ENCODE measurements at places on chromosomes 5 and 9.
A peak's percentile ranks its signal among the peaks of the same experiment; 100 is the strongest.

DNA sequence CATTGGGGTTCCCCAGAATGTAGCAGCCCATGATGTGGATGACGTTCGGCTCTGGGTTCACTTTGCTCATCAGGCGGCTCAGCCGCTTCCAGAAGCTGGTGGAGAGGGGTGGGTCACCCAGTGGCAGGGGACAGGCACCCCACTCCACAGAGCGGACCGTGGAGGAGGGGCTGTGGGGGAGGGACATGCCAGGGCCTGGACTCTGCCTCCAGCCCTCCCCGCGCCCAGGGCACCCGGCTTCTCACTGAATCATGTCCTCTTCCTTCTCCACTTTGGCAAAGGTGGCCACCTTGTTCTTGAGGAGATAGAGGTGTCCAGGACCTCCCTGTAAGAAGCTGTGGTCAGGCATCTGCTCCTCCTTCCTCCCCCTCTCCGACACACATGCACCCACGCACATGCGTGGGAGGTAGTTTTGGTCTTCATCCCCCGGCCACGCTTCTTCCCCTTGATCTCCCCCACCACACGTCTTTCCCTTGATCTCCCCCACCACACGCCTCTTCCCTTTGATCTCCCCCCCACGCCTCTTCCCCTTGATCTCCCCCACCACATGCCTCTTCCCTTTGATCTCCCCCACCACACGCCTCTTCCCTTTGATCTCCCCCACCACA lies 8.9 kb upstream of the ENTPD8 start:
- peak; percentile 76 for DNase-seq

- DNase-seq, result no peak
Observed at GRCh38 chr5:67515020-67515689, 318.6 kb upstream of the CD180 start.

DNA sequence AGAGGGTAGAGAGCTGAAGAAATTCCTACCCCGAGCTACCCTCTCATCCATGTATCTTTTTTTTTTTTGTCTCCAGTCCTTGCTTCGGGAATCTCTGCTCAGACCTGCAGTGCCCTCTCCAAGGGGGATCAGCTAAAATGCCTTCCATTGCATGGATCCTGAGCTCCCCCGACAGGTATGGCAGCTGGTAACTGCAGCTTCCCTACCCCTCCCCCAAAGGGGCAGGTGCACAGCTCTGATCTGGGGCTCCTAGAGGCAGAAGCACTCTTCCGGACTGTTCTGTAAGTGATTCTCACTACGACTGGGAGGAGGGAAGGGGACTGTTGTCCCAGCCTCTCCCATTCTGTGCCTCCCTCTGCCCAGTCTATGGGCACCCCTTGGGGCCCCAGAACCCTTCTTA lies 169.6 kb downstream of the MELK start:
- no peak for DNase-seq

- no peak for DNase-seq
Observed at GRCh38 chr5:137365126-137365865, 133.8 kb downstream of the SPOCK1 start.

DNA sequence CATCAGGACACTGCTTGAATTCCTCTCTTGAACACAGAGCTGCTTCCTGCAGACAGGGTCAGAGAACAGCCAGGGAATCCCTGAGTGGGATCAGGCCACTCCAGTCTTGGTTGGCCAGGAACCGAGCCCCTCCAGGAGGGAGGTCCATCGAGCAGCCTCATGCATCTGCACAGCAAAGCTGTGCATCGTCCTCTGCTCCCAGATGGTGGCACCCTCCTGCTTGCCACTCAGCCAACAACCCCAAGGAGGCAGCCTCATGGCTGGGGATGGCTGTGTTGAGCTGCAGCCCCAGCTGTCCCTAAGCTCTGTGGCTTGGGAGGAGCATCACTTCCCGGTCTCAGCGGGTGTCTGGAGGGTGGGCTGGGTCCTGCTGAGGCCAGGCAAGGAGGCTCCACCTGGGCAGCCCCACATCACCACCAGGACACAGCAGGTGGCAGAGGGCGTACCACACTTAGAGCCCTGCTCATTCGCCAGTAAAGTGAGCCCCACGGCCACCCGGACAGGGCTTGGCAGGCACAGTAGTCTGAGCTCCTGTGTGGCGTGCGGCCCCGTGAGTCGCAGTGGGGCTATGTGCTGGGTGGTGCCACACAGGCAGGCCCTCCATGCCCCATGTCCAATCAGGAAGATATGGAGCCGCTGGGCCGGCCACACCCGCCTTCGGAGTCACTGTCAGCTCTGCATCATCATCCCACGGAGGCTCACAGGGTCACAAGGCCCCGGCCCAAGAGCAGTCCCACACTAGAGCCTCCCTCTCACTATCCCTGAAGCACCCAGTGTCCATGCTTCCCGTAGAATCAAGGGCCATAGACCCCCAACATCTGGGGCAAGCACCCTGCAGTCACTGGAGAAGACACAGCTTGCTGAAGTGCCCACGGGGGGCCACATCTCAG lies 11.9 kb downstream of the LPCAT1 start:
- no peak for DNase-seq

DNA sequence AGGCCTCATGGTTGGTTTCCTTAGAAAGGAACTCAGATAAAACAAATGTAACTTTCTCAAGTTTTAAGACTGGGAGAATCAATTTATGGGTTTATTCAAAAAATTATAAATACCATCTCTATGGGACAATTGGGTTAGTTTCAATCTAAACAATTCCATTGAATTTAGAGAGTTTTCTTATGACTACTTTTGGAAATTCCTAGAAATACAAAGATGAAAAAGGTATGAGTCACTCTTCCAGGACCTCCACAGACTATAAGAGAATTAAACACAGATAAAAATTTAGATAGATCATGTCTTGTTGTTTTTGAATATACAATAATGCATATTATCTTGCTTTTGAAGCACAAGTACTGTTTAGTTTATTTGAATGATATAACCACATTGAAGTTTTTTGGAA lies 188.7 kb downstream of the CHSY3 start:
- no peak for DNase-seq

GRCh38 chr5:103216137-103216536 lies 42.4 kb upstream of the MACIR start:
- no peak for DNase-seq

GRCh38 chr5:488241-488640 lies 36.0 kb downstream of the SLC9A3 start:
- no peak for DNase-seq

GRCh38 chr5:112276991-112277390 lies 142.1 kb downstream of the EPB41L4A start:
- DNase-seq, result no peak

GRCh38 chr9:136378170-136379002 lies 4.9 kb upstream of the CARD9 start:
- no peak for DNase-seq

DNA sequence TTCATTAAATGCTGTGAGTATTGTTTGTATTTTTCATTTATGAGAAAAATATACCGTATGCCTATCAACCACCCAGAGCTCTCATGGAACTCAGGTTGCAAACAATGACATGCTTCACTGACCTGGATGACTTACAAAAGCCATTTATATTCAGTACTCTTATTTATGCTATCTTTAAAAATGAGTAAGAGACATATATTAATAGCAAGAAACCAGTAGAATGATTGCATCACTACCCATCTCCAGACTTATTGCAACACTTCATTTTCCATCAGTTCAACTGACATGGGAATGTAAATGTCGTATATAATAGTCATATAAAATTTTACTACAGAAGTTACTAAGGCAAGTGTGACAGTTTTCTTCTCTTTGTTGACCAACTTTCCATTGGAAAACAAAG lies 69.1 kb downstream of the OTP start:
- DNase-seq, result no peak

- peak; percentile 19 for DNase-seq
Observed at GRCh38 chr9:117825609-117826347, 121.6 kb downstream of the TLR4 start.

DNA sequence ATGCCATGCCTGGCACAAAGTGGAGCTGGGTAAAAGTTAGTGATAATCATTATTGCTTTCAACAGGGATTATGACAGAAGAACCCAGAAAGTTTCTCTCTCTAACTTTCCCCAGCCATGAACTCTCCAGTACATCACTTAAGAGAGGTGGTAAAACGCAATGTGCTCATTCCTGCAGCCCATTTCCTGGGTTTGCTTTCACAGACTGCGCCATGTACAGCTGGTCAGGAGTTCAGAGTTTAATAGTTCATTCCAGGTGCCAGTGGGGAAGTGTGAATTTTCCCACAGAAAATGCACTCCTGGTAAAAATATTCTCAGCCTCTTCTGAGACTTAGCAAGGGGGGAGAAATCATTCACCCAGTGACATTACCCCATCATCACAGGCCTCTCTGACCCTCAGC lies 35.5 kb downstream of the ADAM19 start:
- DNase-seq, result no peak

- DNase-seq, result no peak
Observed at GRCh38 chr9:101587332-101588043, 7.3 kb downstream of the PPP3R2 start.

- no peak for DNase-seq
Observed at GRCh38 chr9:94511955-94512265, 43.0 kb upstream of the PCAT7 start.

DNA sequence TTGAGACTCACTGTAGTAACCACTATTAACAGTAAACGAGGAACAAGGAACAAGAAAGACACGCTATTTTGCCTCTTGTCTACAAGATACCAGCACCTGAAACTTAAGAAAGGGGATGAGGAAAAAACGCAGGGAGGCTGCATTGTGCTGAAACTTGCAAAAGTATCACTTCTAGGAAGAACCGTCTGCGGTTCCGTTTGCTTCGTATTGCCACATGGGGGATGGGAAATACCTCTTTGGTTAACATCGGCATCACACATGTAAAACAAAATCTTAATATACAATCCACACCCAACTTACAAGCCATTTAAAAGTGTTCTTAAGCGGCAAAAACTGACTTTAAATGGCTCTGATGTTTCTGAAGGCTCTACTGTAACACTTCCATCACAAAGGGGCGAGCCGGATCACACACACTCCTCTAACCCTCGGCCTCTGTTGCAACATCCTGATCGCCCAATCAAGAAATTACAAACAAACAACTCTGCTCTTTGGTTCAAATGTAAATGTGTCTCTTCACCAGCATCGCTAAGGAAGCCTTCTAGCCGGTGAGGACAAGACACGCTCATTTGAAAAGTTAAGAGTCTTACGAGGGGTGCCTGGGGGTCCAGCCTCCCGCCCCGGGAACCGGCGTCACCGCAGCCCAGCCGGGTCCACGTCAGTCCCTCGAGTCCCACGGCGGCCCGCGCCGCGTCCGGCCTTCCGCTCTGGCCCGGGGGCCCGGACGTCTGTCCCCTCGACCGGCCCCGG lies 621 bp downstream of the SEC16A start:
- DNase-seq, result peak; percentile 32

GRCh38 chr9:15764131-15764530 lies 211.3 kb downstream of the CCDC171 start:
- no peak for DNase-seq

- no peak for DNase-seq
Observed at GRCh38 chr9:92764381-92764987, at the start of gene BICD2. Gene BICD2, minus strand, starts transcription at chr9:92764833. Its CDS starts 89 bp downstream, at chr9:92764744.

DNA sequence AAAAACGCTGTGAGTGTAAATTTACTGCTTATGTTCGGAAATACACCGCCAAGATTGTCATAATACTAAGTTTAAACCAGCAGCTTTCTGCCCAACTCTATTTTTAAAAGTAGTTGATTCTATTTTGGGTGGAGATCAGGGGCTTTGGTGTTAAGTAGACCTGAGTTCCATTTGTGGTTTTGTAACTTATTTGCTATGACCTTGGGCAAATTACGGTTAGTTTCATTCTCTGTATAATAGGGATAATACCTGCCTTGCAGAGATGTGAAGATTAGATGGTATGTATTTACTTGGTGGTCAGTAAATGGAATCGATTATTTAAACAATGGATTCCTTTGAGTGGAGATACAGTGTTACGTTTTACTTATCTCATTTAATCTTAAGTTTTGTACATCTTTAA lies 1.6 kb downstream of the RAD23B start:
- DNase-seq, result no peak

DNA sequence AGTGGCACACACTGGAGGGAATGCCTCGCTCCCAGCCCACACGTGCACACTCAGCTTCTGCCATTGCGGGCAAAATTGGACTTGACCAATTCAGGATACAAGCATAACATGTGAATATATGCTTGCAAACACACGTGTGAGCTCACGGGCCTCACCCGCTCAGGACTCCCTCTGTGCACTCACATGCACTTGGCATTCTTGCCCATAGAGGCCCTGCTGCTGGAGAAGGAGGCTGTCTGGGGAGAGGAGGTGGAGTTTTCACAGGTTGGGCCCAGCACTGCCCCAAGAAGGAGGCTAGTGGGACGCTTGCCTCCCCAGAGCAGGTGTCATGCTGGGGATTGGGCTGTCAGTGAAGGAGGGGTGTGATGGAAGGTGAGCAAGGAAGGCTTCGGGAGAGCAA lies 1.7 kb downstream of the MYMK start:
- no peak for DNase-seq

DNA sequence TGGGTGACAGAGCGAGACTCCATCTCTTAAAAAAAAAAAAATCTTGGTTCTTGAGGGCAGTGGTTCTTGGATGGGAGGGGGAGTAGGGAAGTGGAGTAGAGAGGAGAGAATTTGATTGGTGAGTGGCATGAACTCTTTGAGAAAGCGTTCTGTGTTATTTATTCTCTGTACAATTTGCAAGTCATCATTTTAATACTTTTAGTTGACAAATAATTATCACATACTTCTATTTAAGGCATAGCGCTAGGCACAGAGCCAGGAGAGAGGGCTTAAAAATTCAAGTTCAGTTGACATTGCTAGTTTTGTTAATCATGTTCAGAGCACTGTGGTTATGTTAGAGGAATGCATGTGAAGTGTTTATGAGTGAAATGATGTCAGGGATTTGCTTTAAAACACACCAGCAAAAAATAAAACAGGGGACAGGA lies 24.6 kb downstream of the HSDL2 start:
- no peak for DNase-seq

GRCh38 chr5:107812570-107813141 lies 141.9 kb upstream of the EFNA5 start:
- no peak for DNase-seq

DNA sequence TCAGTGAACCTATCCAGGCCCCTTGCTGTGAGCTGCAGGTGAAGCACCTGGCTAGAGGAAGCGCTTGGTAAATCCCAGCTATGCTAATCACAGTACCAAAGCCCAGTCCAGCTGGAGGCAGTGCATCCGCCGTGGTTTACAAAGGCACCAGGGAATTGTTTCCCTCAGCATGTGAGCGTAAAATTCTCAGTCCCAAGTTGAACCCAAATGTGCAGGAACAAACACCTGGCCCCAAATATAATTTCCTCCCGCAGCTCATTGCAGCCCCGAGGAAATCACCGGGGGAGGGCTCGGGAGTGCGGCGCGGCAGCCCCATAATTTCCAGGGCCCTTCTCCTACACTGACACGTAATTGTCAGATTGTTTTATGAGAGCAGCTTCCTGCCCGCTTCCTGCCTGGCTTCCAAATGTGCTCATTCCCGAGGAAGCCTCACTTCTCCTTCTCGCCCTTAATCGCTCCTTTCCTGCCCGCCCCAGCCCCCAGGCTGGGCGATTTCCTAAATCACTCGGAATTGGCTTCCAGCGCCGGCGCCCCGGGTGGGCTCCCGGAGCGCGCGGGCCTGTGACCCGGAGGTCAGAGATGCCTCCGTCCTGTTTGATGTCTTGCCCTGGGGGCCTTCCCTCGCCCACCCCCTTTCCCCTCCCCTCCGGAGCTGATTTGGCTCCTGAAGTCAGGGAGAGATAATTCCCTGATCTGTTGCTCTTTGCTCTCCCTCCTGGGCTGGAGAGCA lies 134.4 kb downstream of the FGF1 start:
- no peak for DNase-seq

- no peak for DNase-seq
Observed at GRCh38 chr5:31459594-31459993, 72.3 kb downstream of the DROSHA start.

Data from activated CD4-positive, alpha-beta T cell treated with anti-CD3 and anti-CD28 coated beads for 4 hours (primary cell).